ENCODE measurements at places on chromosomes 16 and 17.

- DNase-seq, result peak; percentile 39
Measured at GRCh38 chr17:73833775-73834488, 189.7 kb upstream of the SDK2 start.

DNA sequence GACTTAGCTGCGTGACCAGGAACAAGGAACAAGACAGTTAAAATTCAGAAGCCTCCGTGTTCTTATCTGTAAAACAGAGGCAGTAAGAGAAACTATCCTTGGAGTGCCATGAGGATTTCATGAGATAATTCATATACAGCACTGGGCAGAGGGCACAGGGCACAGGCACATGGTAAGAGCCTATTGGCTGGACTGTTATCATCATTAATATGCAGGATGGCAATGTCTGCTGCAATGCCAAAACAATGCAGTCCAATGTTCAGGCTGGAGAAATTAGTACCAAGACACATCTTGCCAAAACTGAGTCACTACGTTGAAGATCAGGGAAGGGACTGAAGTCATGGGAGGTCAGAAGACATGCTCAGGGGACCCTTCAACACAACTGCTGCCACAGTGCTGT is 13.6 kb downstream of the CDRT4 start:
- no peak for DNase-seq

DNA sequence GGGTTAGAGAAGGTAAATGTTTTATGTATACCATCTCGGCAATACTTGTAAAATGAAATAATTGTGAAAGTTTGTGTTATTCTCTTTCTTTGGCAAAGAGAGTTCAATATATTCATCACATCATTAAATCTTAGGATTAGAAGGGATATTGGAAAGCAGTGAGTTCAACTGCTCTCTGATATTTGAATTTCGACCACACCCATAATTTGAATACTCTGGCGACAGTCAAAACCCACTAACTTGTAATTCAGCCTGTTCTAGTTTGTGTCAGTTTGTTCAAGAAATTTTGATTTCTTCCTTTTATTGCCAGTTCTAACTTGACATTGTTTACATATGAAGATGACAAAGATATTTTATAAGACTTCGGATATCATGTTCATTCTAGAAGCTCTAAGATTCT is 1380.5 kb upstream of the CDH8 start:
- no peak for DNase-seq

DNA sequence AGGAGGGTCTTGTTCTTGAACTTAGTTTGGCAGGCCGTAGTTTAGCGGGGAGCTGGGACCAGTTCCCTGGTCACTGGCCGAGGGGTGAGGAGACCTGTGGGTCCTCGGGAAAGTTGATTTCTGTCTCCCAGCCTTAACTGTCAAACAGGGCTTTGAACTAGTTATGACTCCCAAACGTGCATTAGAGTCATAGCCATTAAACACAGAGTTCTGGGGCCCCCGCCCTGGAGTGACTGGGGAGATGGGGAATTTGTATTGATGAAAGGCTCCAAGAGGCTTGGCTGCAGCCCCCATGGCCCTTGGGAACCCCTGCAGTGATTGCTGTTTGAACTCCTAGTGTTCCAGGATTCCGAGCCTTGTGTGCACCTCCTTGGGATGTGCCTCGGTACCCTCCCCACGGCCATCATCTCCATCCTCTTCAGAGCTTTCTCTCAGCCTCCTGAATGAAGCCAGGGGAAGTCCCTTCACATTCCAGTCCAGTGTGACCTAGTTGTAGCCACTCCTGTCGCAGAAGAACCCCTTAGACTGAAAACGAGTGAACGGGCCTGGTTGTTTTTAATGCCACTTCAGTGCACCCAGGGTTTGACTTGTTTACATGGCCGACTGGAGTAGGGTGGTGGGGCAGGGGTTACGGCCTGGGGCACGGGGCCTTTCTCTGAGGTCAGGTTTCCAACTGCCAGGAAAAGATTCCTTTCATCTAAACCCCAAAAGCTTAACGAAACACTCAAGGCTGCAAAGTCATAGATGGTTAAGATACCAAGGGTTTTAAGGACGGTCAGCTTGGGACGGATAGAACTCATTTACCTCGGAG is 1.4 kb downstream of the MPRIP start:
- DNase-seq, result no peak

GRCh38 chr17:62855156-62855555 is 47.0 kb upstream of the MARCHF10 start:
- DNase-seq, result no peak

GRCh38 chr16:85851034-85851785 is 47.8 kb upstream of the IRF8 start:
- DNase-seq, result no peak

GRCh38 chr17:2995886-2996809 is 67.3 kb downstream of the OR1D5 start:
- DNase-seq, result no peak

DNA sequence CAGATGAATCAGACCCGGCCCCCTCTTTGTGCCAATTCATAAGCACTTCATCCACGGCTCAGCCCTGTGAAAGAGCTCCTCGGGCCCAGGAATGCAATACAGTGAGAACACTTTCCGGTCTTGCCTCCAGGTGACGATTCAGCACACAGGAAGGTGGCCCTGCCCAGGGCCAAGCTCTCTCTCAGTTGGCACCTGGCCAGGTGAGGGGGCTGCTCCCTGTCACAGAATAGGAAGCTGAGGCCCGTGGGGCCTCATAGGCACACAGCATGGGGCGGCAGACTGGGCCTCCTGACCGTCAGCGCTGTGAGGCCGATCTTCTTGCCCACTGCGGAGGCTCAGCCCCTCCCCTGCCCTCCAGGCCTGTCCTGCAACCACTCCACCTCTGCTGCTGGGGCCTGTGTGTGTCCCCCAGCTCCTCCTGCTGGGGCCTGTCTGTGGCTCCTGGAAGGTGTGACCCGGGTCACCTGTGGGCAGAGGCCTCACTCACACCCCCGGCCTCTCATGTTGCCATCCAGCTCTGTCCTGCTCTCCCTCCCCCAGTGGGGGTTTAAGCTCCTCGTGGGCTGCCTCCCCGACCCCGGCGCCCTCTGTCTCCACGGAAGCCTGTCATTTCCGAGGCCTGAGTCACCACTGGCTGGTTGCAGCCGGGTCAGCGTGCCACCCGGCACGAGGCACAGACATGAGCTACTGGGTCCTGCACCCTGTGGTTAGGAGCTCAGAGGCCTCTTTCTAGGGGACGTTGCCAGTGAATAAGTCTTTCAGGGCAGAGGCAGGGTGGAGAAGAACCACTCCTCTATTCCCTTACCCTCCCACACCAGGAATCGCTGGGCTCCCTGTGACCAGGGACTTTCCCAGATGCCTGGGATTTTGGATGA is 114.4 kb downstream of the SEC14L1 start:
- peak; percentile 60 for DNase-seq

- no peak for DNase-seq
Measured at GRCh38 chr17:28929787-28930186, 21.5 kb downstream of the PHF12 start.

DNA sequence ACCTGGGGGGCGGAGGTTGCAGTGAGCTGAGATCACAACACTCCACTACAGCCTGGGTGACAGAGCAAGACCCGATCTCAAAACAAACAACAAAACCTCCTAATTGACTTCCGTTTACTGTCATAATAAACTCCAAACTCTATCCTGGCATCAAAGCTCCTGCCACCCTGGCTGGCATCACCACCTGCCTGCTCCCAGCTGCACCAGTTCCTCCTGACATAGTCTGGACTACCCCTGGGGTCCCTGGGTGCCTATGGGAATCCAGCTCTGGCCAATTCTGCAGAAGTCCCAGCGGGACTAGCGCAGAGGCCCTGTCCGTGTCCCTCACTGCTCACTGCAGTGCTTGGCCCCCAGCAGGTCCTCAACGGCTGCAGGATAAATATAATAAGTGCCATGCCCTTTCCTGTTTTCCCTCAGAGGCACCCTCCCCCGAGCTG is 723 bp downstream of the NTHL1 start:
- DNase-seq, result no peak

DNA sequence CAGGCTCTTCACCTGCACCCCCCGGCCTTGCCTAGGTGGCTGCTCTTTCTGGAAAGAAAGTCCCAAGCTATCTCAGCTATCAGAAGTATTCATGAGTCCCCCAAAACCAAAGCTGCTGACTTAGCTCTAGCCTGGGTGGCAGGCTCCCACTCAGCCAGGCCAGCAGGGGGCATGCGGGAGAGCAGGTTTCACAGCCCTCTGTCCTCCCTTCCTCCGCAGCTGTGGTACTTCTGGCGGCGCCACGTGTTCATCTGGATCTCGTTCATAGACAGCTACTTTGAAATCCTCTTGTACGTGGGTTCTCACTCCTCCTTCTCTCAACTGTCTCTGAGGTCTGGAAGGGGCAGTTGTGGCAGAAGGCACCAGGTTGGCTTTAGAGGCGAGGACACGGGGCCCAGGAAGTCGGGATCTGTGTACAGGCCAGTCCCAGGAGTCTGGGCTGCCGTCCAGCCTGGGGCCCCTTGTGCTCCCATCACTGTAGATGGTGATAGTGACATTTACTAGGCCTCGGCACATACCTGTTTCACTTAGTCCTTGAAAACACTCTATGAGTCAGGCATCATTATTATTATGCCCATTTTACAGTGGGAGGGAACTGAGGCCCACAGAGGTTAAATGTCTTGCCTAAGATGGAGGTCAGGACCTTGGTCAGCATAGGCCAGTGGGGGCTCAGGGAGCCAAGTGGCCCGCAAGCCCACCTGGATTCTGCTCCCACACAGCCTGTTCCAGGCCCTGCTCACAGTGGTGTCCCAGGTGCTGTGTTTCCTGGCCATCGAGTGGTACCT is 12.9 kb downstream of the TRPV2 start:
- DNase-seq, result peak; percentile 67

- DNase-seq, result no peak
Measured at GRCh38 chr17:48799069-48799723, 17.8 kb downstream of the TTLL6 start.

DNA sequence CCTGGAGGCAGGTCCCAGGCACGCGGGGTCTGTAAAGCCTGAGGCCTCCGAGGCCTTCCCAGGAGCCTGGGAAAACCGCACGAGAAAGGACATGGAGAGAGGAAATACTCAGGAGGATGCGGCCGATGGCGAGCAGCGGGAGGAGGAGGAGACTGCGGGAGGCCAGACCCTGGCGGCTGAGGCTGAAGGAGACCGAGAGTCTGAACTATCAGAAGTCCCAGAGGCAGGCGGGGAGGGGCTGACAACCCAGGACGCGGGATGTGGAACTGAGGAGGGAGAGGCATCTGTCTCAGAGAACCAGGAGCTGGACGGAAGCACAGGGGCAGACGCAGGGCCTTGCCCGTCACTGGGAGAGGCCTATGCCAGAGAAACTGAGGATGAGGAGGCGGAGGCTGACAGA is 2.4 kb downstream of the APOBR start:
- no peak for DNase-seq

DNA sequence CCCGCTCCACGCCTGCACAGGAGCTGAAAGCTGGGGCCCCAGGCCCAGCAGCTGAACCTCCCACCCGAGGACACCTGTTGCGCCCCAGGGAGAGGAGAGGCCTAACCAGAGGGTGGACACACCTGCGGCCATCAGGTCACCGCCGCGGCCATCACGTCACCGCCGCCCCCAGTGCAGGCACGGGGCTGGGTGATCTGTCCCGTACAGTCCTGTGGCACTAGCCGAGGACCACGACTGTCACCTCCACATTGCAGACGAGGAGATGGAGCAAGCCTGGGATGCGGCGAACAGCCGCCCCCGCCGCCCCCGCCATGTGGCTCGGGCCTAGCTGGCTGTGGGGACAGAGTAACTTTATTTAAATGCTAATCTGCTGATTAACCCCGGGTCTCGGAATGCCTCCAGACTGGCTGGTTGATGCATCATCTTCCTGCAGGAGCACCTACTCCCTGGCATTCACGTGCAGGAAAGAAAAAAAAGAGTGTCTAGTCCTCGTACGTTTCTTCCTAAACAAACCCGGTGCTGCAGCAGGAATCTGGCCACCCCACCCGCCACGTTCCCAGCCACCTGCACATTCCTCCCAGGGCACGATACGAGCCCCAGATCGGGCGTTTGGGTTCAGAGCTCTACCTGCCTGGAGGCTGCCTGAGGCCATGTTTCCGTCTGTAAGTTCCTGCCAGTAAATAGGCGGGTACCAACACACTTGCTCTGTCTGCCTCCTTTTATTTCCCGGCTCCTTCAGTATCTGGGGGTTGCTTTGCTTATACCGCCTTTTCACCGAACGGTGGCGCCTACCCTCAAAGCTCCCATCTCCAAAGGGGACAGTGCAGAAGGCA is 29.9 kb downstream of the PIEZO1 start:
- DNase-seq, result peak; percentile 43

- DNase-seq, result no peak
Measured at GRCh38 chr17:39660397-39661385, 4.5 kb upstream of the TCAP start.

DNA sequence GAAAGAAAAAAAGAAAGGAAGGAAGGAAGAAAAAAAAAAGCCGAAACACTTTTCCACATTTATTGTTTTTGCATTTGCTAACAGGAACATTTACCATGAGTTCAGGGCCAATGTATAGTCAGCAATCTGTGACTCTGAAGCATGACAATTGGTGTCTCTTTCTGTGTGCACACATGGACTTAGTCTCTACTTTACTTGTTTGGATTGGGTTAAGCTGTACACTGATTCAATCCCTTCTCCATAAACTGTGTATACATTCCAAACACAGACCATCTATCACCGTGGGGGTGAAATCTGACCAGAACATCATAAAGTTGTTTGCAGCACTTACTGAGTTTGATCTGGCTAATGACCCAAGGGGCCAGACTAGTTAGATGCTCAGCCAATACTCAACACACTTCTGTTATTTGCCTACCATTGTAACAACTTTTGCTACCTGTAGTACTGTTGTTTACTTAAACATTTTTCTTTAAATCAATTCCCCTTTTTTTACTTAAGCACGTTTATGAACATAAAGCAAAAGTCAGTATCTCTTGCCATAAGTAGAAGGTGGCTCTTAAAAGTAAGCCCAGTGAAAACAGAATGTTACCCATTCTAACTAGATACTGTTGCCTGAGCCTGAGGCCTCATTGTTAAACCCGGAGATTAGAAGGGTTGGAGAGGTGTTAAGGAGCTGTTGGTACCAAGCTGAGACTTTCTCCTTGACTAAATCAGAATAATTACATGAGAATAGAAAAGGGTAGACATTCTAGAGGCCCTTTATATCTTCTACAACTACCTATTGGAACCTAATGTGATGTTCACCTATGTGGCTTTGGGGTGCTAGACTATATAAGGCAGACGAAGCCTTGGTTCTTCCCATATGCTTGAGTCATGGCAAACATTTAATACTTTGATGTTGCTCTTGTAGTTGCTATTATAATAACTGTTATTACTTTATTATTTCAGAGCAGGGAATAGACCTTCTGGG is 41.8 kb downstream of the SCNN1B start:
- DNase-seq, result no peak

- no peak for DNase-seq
Measured at GRCh38 chr16:13435873-13436474, 484.0 kb upstream of the ERCC4 start.

DNA sequence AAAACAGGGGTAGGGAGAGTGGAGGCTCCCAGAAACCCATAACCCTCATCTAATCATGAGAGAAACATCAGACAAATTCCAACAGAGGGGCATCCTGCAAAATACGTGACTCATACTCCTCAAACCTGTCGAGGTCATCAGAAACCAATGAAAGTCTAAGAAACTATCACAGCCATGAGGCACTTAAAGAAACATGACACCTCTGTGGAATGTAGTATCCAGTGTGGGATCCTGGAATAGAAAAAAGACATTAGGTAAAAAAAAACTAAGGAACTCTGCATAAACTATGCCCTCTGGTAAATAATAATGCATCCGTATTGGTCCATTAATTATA is 16.4 kb downstream of the CDH5 start:
- DNase-seq, result peak; percentile 87

- DNase-seq, result peak; percentile 32
Measured at GRCh38 chr17:13437966-13438779, 163.6 kb downstream of the HS3ST3A1 start.
